Progenitor cell of endocrine pancreas (in vitro differentiated cells): ENCODE measurements at places on chromosomes 3 and 15. TPM values are rescaled to one million over a fixed set of nuclear protein-coding genes. Genes with fewer than 3 reads are reported as not detected.

GRCh38 chr3:141452045-141452444 lies 34.8 kb upstream of the RASA2 start:
- no peak for DNase-seq

Gene LIPC
- 4.4 and 5.9 TPM in 2 replicates for total RNA-seq

GRCh38 chr3:16604433-16604832 lies 790 bp downstream of the DAZL start:
- DNase-seq: no peak

DNA sequence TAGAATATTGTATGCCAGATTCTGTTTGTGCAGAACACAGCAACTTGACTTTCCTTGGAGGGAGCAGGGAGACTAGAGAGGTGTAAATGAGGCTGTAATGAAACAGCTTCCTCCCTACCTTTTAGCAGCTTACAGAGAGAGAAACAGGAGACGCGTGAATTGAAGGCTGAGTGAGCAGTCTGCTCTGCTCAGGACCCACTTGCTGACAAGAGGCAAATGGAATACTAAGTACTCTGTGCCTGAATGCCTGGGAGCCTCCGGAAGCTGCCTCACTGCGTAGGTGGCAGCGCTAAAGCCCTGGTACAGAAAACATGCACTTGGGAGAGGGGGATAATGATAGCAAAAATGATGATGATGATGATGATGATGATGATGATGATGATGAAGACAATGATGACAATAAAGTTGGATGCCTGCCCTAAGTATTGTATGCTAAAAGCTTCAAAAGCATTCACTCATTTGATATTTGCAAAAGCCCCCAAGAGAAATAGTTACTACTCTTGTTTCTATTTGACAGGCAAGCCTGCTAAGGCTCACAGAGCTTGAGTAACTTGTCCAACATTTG lies 548.9 kb downstream of the NTRK3 start:
- no peak for DNase-seq

Gene GRK7
- total RNA-seq: 0.14 TPM in 1 of 2 replicates, not detected in the other

DNA sequence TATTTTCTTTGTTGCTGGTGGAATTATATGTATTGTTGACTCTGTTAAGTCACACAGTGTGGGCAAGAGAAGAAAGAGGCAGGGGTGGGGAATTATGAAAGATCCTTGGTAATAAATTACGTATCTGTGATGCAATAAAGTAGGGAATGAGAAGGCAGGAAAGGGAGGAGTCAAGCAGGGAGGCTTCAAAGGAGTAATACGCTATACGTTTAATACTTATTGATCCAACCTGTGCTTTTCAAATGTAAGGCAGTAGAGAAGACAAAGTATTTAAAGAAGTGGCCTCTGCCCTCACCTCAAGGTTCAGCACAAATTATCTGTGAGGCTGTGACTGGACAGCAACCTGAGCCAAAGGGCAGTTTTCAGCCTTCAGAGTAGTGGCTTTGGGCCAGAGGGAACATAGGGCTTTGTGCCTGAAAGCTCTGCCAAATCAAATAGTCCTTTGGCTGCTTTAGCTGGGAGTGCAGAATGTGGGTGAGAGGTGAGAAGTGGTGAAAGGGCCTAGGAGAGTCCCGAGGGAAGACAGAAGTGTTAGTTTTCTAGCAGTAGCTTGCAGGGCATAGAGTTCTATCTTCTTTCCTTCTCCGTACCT lies 1.2 kb upstream of the PLIN1 start:
- no peak for DNase-seq

GRCh38 chr3:40768536-40768935 lies 243.8 kb downstream of the ZNF621 start:
- DNase-seq: no peak

Gene PLCH1
- total RNA-seq: 13.6 and 14.2 TPM in 2 replicates

GRCh38 chr3:47315069-47315647 lies 32.4 kb downstream of the KLHL18 start:
- no peak for DNase-seq

DNA sequence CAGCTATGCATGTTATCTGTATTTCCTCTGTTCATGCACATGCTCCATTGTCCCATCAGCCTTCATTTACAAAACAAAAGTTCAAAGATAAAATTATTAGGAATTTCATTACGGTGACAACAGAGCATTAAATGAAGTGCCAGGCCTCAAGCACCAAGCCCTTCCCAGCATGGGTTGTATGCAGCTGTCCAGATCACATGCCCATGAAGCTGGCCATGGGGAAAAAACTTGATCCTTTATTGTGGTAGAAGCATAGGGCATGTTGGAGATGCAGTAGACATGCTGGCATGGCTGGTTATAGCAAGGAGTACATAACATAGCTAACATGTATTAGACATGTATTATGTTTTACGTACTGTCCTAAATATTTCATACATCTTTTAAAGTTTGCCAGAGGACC lies 4.1 kb upstream of the THRB start:
- no peak for DNase-seq

Gene CYP1A2
- not detected in 2 replicates for total RNA-seq

DNA sequence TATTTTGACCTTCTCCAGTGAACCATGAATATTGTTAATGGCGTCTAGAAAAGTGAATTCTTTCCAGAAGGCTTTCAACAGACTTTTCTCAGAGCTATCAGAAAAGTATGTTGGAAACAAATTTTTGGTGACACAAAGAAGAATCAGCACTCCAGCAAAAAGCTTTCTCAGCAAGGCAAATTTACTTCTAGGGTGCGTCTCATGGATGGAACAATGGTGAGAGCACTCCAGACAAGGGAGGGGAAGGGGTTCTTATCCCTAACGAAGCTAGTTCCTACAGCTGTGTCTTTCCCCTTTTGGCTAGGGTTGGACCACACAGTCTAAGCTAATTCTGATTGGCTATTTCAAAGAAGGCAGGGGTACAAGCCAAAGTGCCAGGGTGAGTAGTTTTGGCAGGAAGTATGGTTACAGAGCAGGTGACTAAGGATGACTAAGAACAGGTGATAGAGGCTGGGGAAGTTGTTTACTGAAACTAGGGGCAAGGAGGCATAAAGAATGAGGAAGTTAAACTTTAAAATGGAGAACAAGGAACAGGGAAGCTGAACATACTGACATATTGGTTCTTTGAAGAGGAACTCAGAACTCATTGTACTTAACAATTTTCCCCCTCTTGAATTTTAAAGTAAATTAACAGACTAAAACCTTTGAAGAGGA lies 959.8 kb downstream of the NAALADL2 start:
- no peak for DNase-seq

- DNase-seq: no peak
Observed at GRCh38 chr15:67504796-67505195, 16.1 kb upstream of the C15orf61 start.
